Lower lobe of right lung (tissue), 2 donors: ENCODE measurements at places on chromosomes 5 and 9. TPM values are rescaled to one million over a fixed set of nuclear protein-coding genes. Genes with fewer than 3 reads are reported as not detected.

- no peak overlapping the region for H3K27ac ChIP-seq
- H3K4me3 ChIP-seq, result no peak overlapping the region
- no peak for DNase-seq
- no peaks in the 10 kb centered on the region for H3K27me3 ChIP-seq
- no peaks in the 10 kb centered on the region for H3K4me1 ChIP-seq
These were observed 56.5 kb downstream of the SPOCK1 start for GRCh38 chr5:137442660-137443059.

GRCh38 chr9:120396931-120397330 lies 183.0 kb downstream of the CDK5RAP2 start:
- H3K36me3 ChIP-seq, result peaks cover 100% of the 10 kb centered on the region
- no peak overlapping the region for H3K27ac ChIP-seq
- H3K4me3 ChIP-seq, result no peak overlapping the region
- no peaks in the 10 kb centered on the region for H3K27me3 ChIP-seq
- DNase-seq, result no peak

- no peaks in the 10 kb centered on the region for H3K27me3 ChIP-seq
- no peaks in the 10 kb centered on the region for H3K36me3 ChIP-seq
- no peak overlapping the region for H3K4me3 ChIP-seq
- DNase-seq, result no peak
These were observed 231.0 kb upstream of the PIK3R1 start for GRCh38 chr5:67984546-67984945.

GRCh38 chr9:127520941-127521918 lies 69.9 kb downstream of the LRSAM1 start:
- H3K27me3 ChIP-seq, result no peaks in the 10 kb centered on the region
- no peak overlapping the region for H3K4me3 ChIP-seq
- peak overlapping the region; percentile 87 for H3K27ac ChIP-seq
- peaks cover 80% of the 10 kb centered on the region for H3K36me3 ChIP-seq
- DNase-seq, result no peak

GRCh38 chr5:657570-657969 lies 35.6 kb downstream of the TPPP start:
- peaks cover 39% of the 10 kb centered on the region for H3K36me3 ChIP-seq
- H3K27me3 ChIP-seq, result no peaks in the 10 kb centered on the region
- DNase-seq, result peak; percentile 34
- no peak overlapping the region for H3K27ac ChIP-seq
- H3K4me3 ChIP-seq, result no peak overlapping the region

DNA sequence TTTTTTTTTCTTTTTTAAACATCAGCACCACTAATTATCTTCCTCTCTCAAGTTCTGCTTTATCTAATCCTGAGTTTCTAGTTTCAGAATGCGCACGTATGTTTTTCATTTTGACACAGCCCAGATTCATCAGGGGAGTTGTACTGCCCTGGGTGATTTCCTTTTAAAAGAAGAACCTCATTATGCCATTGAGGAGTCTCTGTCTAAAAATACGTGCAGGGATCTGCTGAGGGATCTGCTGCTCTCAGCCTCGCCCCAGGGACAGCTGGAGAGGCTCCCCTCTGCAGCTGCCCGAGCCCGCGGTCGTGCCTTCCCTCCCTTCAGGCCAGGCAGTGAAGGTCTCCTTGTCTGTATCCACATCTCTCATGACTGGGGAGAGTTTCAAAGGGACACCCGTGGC lies 273.1 kb downstream of the ARHGEF28 start:
- peaks cover 19% of the 10 kb centered on the region for H3K4me1 ChIP-seq
- no peak overlapping the region for H3K27ac ChIP-seq
- H3K27me3 ChIP-seq, result no peaks in the 10 kb centered on the region
- H3K36me3 ChIP-seq, result peaks cover 30% of the 10 kb centered on the region
- no peak overlapping the region for H3K4me3 ChIP-seq

DNA sequence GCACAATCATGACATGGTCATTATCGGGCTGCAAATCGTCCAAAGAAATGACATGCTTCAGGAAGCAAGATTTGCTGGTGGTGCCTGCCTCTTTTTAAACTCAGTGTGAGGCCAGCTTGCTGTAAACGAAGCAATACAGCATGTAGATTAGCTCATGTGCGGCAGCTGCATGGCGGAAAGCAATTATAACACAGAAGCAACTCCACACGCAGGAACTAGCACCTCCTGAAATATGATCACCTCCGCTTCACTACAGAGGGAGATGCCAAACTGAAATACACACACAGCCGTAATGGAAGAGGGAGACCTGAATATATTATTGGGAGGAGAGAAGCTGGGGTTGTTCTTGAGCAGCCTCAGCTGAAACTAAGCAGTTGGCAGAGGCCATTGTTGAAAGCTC lies 312.5 kb downstream of the PSAT1 start:
- DNase-seq, result no peak
- no peaks in the 10 kb centered on the region for H3K4me1 ChIP-seq
- no peak overlapping the region for H3K27ac ChIP-seq
- H3K36me3 ChIP-seq, result no peaks in the 10 kb centered on the region
- no peaks in the 10 kb centered on the region for H3K27me3 ChIP-seq

- no peaks in the 10 kb centered on the region for H3K27me3 ChIP-seq
- H3K4me1 ChIP-seq, result no peaks in the 10 kb centered on the region
- H3K27ac ChIP-seq, result no peak overlapping the region
- H3K4me3 ChIP-seq, result no peak overlapping the region
- no peak for DNase-seq
These were observed 123.4 kb downstream of the NXNL2 start for GRCh38 chr9:88658311-88658822.

GRCh38 chr5:139847790-139848507 lies 52.3 kb downstream of the PSD2 start:
- peaks cover 21% of the 10 kb centered on the region for H3K4me1 ChIP-seq
- H3K27ac ChIP-seq, result peak overlapping the region; percentile 79

- peaks cover 19% of the 10 kb centered on the region for H3K4me1 ChIP-seq
- peaks cover 34% of the 10 kb centered on the region for H3K36me3 ChIP-seq
- H3K27ac ChIP-seq, result no peak overlapping the region
- H3K27me3 ChIP-seq, result no peaks in the 10 kb centered on the region
These were observed 271.9 kb downstream of the ARHGEF28 start for GRCh38 chr5:73897893-73898292.

GRCh38 chr9:113341712-113342410 lies 1.8 kb upstream of the WDR31 start:
- H3K4me3 ChIP-seq, result no peak overlapping the region
- H3K36me3 ChIP-seq, result no peaks in the 10 kb centered on the region
- H3K27ac ChIP-seq, result no peak overlapping the region
- H3K4me1 ChIP-seq, result peaks cover 22% of the 10 kb centered on the region
- H3K27me3 ChIP-seq, result no peaks in the 10 kb centered on the region

DNA sequence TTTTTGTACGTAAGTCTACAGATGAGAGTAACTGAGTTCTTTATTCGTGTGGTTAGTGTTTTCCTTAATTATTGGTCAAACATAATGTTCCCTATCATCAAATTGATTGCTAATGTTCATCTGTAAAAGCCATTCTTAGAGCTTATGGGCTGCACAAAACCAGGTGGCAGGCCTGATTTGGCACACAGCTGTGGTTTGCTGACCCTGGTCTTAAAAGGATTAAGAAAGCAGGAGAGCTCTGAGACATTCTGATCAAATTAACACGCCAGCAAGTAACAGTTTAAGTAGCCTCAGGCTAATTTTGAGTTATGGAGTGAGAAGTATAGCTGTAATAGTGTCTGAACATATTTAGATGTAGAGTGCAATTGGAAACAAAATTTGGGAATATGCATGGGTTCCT lies 63.2 kb downstream of the PRR16 start:
- no peaks in the 10 kb centered on the region for H3K36me3 ChIP-seq
- no peaks in the 10 kb centered on the region for H3K27me3 ChIP-seq
- DNase-seq, result no peak
- H3K27ac ChIP-seq, result no peak overlapping the region
- H3K4me3 ChIP-seq, result no peak overlapping the region

DNA sequence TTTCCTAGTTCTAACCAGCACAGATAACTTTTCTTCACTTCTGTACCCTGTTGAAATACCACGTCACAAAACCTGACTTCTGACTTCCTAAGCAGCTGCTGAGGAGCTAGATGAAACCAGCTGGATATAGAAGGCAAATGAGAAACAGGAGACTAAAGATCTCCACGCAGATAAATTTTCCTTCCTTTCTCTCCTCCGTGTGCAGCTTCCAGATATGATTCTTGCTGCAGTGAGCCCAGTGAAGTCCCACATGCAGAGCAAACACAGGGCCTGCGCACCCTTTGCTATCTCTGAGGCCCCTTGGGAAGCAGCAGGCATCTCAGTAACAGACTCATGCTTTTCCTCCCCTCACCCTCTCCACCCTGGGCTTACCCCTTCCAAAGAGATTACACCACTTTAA lies 1638.3 kb downstream of the MAT2B start:
- H3K4me1 ChIP-seq, result no peaks in the 10 kb centered on the region
- H3K4me3 ChIP-seq, result no peak overlapping the region
- no peaks in the 10 kb centered on the region for H3K36me3 ChIP-seq
- DNase-seq, result no peak
- H3K27me3 ChIP-seq, result no peaks in the 10 kb centered on the region
- H3K27ac ChIP-seq, result no peak overlapping the region

GRCh38 chr5:175148636-175149172 lies 295.3 kb downstream of the DRD1 start:
- H3K27me3 ChIP-seq, result no peaks in the 10 kb centered on the region
- no peaks in the 10 kb centered on the region for H3K36me3 ChIP-seq
- no peak for DNase-seq
- no peaks in the 10 kb centered on the region for H3K4me1 ChIP-seq
- H3K27ac ChIP-seq, result no peak overlapping the region
- H3K4me3 ChIP-seq, result no peak overlapping the region

DNA sequence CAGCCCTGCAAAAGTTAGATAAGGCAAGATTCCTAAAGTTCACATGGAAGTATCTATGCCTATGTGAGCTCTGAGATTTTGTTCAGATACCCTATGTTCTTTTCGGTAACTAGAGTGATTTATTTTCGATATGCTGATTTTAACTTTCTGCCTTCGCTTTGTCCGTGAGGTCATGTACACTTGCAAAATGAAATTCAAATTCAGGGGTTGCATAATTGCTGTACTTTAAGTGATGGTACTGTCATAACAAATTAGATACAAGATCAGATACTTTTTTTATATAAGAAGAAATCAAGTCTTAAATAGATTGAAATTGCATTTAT lies 350 bp upstream of the ECPAS start:
- no peak for DNase-seq
- peak overlapping the region; percentile 98 for H3K27ac ChIP-seq
- H3K4me3 ChIP-seq, result peak overlapping the region; percentile 90

GRCh38 chr5:116532762-116533525 lies 41.7 kb downstream of the SEMA6A start:
- peaks cover 5% of the 10 kb centered on the region for H3K4me1 ChIP-seq
- no peak overlapping the region for H3K4me3 ChIP-seq
- H3K27me3 ChIP-seq, result no peaks in the 10 kb centered on the region
- no peaks in the 10 kb centered on the region for H3K36me3 ChIP-seq
- no peak overlapping the region for H3K27ac ChIP-seq

GRCh38 chr9:8348756-8349155 lies 549.2 kb upstream of the DMAC1 start:
- no peaks in the 10 kb centered on the region for H3K36me3 ChIP-seq
- H3K4me1 ChIP-seq, result no peaks in the 10 kb centered on the region
- no peak overlapping the region for H3K27ac ChIP-seq

- H3K27ac ChIP-seq, result peak overlapping the region; percentile 99
- H3K4me3 ChIP-seq, result peak overlapping the region; percentile 78
- peak; percentile 83 for DNase-seq
- H3K4me1 ChIP-seq, result peaks cover 73% of the 10 kb centered on the region
- no peaks in the 10 kb centered on the region for H3K27me3 ChIP-seq
These were observed 596 bp downstream of the IRF1 start for GRCh38 chr5:132489871-132490483.

DNA sequence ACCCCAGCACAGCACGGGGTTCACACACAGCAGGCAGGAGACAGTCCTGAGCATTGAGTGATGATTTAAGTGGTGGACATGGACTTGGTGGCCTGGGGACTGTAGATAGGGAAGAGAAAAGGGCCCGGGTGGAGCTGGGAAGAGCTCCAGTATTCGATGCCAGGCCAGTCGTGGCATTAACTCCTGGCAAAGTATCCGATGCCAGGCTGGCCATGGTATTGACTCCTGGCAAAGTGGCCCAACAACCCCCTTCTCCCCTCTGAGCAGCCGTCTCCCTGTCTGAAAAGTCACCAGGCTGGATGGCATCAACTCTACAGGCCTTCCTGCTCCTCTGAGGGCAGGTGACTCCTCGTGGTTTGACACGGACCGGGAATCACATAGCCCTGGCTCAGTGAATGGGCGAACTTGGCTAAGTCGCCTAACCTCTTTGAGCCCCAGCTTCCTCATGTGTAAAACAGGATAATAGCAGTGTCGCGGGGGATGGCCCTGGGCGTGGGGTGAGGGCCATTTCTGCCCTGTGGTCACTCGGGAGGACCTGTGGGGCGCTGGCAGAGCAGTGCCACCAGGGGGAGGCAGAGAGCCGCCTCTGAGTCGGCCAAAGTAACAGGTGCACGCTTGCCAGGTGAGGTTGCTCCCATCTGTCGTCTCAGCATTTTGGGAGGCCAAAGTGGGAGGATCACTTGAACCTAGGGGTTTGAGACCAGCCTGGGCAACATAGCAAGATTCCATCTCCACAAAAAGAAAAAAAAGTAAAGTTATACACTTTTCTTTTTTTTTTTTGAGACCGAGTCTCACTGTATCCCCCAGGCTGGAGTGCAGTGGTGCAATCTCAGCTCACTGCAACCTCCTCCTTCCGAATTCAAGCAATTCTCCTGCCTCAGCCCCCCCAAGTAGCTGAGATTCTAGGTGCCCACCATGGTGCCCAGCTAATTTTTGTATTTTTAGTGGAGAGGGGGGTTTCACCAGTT lies 5.7 kb upstream of the SEC16A start:
- no peaks in the 10 kb centered on the region for H3K36me3 ChIP-seq
- no peak overlapping the region for H3K27ac ChIP-seq
- H3K4me1 ChIP-seq, result peaks cover 19% of the 10 kb centered on the region
- H3K27me3 ChIP-seq, result no peaks in the 10 kb centered on the region

DNA sequence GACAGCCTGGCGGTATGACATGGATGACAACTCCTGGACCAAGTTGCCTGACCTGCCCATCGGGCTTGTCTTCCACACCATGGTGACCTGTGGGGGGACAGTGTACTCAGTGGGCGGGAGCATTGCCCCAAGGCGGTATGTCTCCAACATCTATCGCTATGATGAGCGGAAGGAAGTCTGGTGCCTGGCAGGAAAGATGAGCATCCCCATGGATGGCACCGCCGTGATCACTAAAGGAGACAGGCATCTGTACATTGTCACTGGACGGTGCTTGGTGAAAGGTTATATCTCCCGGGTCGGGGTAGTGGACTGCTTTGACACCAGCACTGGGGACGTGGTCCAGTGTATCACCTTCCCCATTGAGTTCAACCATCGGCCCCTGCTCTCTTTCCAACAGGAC lies 1.3 kb downstream of the CCIN start:
- no peaks in the 10 kb centered on the region for H3K36me3 ChIP-seq
- H3K27me3 ChIP-seq, result no peaks in the 10 kb centered on the region
- H3K4me3 ChIP-seq, result no peak overlapping the region
- H3K27ac ChIP-seq, result no peak overlapping the region
- no peak for DNase-seq

- no peak overlapping the region for H3K27ac ChIP-seq
- no peaks in the 10 kb centered on the region for H3K36me3 ChIP-seq
- H3K27me3 ChIP-seq, result no peaks in the 10 kb centered on the region
These were observed 60.5 kb upstream of the CTXN3 start for GRCh38 chr5:127588368-127588767.

GRCh38 chr9:99833735-99834134 lies 12.1 kb downstream of the NR4A3 start:
- H3K4me1 ChIP-seq, result no peaks in the 10 kb centered on the region
- H3K27ac ChIP-seq, result no peak overlapping the region
- H3K36me3 ChIP-seq, result no peaks in the 10 kb centered on the region
- no peak for DNase-seq
- peaks cover 18% of the 10 kb centered on the region for H3K27me3 ChIP-seq

The FCN2 gene
- total RNA-seq, result not detected

The ADGRD2 gene
- not detected for total RNA-seq

The PHYHD1 gene
- 39.8 TPM for total RNA-seq

The ZNF879 gene
- total RNA-seq, result 7.3 TPM

The FBP1 gene
- 527 TPM for total RNA-seq
